ENCODE measurements at places on chromosomes 12 and 14.

DNA sequence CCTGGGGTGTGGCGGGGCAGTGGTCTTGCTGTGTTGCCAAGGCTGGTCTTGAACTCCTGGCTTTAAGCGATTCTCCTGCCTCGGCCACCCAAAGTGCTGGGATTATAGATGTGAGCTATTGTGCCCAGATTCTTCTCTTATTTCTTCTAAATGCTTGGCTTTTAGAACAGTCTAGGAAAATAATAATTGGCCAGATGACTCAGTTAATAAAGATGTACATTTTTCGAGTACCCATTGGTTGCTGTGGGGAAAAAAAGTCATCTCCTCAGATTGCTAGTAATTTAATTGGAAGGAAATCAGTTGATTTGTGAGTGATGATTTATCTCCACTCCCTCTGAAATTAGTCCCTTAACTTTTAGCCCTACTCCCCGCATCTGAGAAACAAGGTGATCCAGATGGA is 45.5 kb downstream of the CHST11 start:
- no peak for DNase-seq

- DNase-seq: no peak
Measured at GRCh38 chr12:13197032-13197431, 506 bp downstream of the EMP1 start.

DNA sequence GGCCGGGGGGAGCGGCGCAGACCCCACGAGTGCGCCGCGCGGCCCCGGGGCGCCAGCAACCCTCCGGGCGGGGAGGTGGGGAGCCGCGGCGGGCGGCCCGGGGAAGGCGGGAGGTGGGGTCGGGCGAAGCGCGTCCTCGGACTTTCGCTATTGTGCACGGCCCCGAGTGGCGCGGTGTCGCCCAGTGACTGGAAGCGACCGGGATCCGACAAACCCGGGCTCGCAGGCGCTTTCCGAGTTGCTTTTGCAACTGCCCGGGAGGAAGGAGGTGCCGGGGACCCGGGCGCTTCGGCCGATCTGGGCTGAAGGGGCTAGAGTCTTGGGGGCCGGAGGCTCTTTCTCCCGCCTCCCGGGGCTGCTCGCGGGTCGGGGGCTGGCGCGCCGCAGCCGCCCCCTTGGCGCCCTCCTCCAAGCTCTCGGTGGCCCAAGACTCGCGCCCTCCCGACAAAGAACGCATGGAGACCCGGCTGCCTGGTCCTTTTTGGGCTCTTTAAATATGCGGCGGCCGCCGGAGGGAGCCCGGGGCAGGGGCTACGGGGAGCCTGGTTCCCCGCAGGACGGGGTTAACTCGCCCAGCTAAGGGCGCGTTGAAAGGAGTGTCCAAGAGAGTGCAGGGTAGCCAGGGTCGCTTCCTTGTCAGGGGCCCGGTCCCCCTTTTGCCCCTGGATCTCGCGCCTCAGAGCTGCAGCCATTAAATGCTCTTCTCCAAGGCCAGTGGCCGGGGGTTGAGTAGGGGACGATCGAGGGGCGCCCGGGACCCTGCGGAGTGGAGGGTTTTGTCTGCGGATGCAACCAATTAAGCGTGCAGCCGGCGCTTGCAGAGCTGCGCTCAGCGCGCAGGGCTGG is 1.4 kb downstream of the HMGA2 start:
- DNase-seq: peak; percentile 60

GRCh38 chr14:104086210-104086660 is 735 bp downstream of the ASPG start:
- peak; percentile 4 for DNase-seq

DNA sequence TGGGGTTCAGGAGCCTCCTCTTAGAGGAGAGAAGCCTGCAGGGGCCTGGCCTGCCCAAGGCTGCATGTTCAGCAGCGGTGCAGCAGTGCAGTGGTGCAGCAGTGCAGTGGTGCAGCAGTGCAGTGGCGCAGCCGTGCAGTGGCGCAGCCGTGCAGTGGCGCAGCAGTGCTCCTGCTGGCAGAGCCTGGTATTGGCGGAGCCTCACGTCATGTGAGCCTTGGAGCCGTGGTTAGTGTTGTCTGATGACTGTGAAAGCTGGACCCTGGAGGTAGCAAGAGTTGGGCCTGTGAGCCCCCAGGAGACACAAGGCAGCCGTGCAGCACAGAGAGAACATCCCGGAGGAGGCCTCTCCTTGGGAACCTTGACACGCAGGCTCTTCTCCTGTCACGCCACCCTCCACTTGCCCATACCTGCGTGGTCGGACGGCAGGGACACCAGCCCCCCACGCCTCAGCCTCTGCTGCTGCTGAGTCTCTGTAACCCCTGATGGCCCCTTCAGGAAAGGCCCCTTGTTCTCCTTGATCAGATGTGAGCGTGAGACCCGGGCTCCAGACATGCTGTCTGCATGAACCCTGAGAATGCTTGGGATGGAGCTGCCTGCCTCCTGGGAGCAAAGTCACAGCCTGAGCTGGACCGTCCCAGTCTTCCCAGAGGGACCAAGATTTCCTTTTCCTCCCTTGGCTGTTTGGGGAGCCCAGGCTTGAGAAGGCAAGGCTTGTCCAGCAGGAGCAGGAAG is 193.7 kb downstream of the KIF26A start:
- DNase-seq: no peak

- no peak for DNase-seq
Measured at GRCh38 chr14:65286443-65286842, 126.1 kb upstream of the FUT8 start.

- no peak for DNase-seq
Measured at GRCh38 chr14:50123062-50123461, 6.7 kb upstream of the VCPKMT start.

DNA sequence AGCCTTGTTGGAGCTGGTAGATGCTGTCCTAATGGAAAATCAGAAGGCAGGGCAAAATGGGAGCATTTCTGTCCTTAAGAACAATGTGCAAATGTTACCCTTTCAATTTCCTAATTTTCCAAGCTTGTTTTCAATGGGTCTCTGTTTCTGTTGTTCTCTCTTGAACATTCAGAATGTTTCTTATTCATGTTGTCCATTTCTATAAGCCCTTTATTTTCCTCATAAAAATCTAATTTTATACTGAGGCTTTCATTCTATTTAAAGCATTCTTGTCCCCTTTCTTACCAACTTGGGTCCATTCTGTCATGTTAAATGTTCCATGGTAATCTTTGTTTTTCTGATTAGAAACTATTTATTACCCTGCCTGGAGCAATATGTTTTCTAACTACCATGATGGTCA is 125.0 kb downstream of the PRIMA1 start:
- DNase-seq: no peak

GRCh38 chr14:89963288-89963978 is 7.7 kb downstream of the TDP1 start:
- DNase-seq: no peak

- no peak for DNase-seq
Measured at GRCh38 chr14:68649476-68650189, 143.2 kb downstream of the ZFP36L1 start.

DNA sequence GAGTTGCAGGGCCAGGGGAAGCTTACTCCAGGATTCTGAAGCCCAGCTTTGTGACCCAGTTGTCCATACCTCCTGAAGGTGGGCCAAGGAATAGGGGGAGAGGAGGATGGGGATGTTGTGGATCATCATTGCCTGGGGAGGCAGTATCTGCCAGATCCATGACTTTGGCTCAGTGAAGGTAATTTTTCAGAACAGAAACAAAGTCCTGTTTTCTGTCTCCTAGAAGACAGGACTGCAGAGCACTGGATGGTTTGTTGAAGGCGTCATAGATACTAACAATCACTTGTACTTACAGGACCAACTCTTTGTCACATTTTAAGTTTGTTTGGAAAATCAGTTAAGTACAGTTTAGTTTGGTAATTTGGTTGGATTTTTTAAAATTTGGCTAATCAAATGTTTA is 38.4 kb downstream of the ANO6 start:
- no peak for DNase-seq

DNA sequence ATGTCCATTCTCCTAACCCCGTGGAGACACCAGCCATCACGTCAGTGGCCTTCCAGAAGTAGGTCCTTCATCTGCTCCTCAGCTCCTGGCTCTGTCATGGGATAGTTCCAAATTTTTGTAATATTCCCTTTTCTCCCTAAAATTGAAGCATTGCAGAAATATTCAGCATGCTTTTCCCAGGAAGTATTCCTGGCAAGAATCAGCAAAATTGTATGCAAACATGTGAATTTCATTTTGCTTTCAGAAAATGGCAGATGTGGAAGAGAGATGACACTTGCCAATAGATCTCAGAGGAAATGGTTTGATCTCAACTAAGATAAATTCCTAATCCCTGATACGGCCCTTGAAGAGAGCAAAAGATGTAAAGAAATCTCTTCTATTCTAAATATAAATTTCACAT is 298.9 kb downstream of the ITPR2 start:
- no peak for DNase-seq

GRCh38 chr12:91778091-91778832 is 367.4 kb downstream of the BTG1 start:
- DNase-seq: no peak

GRCh38 chr12:72493407-72493806 is 221.2 kb downstream of the TRHDE start:
- no peak for DNase-seq

GRCh38 chr12:26080911-26081310 is 43.9 kb downstream of the BHLHE41 start:
- no peak for DNase-seq

- DNase-seq: no peak
Measured at GRCh38 chr12:125888921-125889320, 823.7 kb downstream of the AACS start.

GRCh38 chr14:55799508-55800095 is 219.6 kb downstream of the KTN1 start:
- no peak for DNase-seq

DNA sequence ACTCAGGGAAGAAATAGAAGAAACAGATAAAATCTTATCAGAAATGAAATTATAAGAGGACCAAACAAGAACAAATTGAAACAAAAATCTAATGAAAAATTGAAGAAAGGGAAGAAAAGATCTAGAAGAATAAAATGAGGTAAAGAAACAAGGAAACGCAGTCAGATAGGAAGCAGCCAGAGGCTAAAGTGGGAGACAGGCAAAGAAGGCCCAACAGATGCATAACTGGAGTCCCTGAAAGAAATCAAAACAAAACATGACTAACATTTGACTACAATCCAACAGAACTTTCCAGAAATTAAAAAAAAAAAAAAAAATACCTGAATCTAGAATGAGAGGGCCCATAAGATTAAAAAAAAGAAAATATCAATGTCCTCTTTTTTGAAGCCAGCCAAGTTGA is 65.6 kb downstream of the AMN start:
- no peak for DNase-seq

GRCh38 chr12:51642286-51642685 is 51.3 kb downstream of the SCN8A start:
- no peak for DNase-seq

- DNase-seq: no peak
Measured at GRCh38 chr12:111448266-111448830, 42.6 kb downstream of the SH2B3 start.

- no peak for DNase-seq
Measured at GRCh38 chr12:10715491-10715890, 7.6 kb downstream of the YBX3 start.

GRCh38 chr14:100203962-100204834 is 34.7 kb upstream of the YY1 start:
- no peak for DNase-seq

DNA sequence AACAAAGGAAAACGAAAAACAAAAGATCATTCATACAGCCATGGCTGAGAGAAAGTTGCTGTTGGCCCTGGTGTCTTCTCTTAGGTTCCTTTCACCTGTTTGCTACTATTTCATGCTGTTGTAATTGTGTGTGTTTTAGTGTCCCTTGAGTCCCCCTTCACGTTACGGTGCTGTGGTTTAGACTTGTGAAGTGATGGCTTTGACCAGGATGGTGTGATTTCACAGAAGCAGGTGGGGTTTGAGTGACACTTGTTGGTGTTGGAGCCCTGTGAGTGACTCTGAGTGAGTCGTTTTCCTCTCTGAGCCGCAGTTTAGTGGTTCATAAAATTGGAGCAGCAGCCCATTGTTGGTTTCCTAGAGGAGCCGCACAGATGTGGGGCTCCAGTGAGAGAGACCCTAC is 635.4 kb downstream of the VRK1 start:
- no peak for DNase-seq

- DNase-seq: no peak
Measured at GRCh38 chr14:79467835-79468234, 743.5 kb downstream of the DIO2 start.

DNA sequence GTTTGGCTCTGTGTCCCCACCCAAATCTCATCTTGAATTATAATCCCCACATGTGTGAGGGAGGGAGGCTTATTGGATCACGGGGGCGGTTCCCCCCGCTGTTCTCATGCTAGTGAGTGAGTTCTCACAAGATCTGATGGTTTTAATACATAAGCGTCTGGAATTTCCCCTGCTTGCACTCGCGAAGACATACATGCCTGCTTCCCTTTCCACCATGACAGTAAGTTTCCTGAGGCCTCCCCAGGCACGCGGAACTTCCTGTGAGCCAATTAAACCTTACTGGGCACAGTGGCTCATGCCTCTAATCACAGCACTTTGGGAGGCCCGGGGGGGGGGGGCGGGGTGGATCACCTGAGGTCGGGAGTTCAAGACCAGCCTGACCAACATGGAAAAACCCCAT is 60.8 kb downstream of the R3HDM2 start:
- DNase-seq: no peak

DNA sequence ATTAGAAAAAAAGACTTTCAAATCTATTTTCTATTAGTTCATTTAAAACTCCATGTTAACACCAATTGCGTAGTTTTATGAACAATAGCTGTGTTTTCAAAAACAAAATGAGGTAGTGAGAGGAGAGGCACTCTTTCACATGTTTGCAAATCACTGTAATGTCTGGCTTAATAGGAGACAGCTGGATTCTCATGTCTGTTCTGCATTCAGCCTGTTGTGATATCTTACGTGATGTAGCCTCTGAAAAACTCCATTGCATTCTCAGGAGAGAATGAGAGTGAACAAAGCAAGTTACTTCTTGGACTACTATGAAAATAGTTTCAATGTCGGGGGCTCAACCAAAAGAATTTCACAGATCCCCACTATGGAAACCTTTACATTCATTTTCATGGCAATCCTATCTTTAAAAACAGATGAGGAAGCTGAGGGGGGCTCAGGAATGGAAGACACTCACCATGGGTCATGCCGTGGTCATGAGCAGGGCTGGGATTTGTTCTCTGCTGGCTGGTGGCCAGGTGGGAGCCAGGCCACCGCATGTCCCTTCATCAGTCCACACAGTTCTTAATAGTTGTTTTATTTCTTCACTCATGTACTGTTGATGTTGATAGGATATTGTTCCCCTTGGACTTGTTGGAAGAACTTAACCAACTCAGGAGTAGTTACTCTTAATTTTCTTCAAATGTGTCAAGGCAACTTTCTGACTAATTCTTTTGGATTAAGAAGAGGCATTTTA is 346.2 kb upstream of the FAR2 start:
- DNase-seq: no peak

- DNase-seq: no peak
Measured at GRCh38 chr12:126847005-126847629, 1419.9 kb upstream of the TMEM132C start.

GRCh38 chr12:119819322-119819721 is 57.8 kb downstream of the CIT start:
- no peak for DNase-seq
